ENCODE measurements at places on chromosomes 5 and 9. TPM values are rescaled to one million over a fixed set of nuclear protein-coding genes. Genes with fewer than 3 reads are reported as not detected.

GRCh38 chr5:33649549-33650482 lies 209.1 kb downstream of the TARS1 start:
- no peak for DNase-seq

GRCh38 chr9:92424340-92424739 lies at the start of gene OMD:
Gene OMD (minus strand): TSS chr9:92424471. CDS start chr9:92417558, 6,913 bp downstream.
- DNase-seq: no peak

DNA sequence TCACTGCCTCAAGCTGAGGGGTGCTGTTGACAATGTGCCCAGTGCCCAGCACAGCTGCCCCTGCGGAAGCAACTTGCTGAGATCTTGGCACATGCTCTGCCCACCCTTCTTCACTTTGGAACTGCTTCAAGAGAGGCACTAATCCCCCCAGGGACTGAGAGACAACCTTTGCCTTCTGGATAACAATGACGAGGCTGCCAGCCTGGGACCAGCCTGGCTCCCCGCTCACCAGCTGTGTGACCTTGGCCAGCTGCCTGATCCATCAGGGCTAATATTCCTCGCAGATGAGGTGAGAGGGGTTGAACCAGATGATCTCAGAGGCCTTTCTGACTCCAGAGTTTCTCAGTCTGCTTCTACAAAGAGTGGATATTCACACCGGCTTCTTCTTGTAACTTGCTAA lies 81.0 kb downstream of the SHB start:
- DNase-seq: no peak

GRCh38 chr5:1387876-1388275 lies 43.0 kb upstream of the CLPTM1L start:
- DNase-seq: no peak

The ARL14EPL gene
- not detected for polyA plus RNA-seq

The FAM78A gene
- polyA plus RNA-seq: 2.5 TPM

The LCN12 gene
- polyA plus RNA-seq: 15.9 TPM

- no peak for DNase-seq
Observed at GRCh38 chr5:8944005-8944404, 601.9 kb downstream of the SEMA5A start.

DNA sequence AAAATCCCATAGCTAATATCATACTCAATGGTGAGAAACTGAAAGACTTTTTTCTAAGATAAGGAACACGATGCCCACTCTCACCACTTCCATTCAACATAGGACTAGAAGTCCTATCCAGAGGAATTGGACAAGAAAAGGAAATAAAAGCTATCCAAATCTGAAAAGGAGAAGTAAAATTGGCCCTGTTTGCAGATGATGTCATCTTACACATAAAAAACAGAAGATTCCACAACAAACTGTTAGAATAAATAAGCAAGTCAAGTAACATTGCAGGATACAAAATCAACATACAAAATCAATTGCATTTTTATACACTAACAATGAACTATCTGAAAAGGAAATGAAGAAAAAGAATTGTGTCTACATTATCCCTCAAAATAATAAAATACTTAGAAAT lies 308.0 kb downstream of the MCTP1 start:
- DNase-seq: no peak

The GPR151 gene
- not detected for polyA plus RNA-seq

- DNase-seq: no peak
Observed at GRCh38 chr9:18009902-18010301, 431.0 kb downstream of the SH3GL2 start.

The IL5 gene
- not detected for polyA plus RNA-seq

GRCh38 chr5:14595891-14596290 lies 14.3 kb downstream of the OTULINL start:
- DNase-seq: no peak

DNA sequence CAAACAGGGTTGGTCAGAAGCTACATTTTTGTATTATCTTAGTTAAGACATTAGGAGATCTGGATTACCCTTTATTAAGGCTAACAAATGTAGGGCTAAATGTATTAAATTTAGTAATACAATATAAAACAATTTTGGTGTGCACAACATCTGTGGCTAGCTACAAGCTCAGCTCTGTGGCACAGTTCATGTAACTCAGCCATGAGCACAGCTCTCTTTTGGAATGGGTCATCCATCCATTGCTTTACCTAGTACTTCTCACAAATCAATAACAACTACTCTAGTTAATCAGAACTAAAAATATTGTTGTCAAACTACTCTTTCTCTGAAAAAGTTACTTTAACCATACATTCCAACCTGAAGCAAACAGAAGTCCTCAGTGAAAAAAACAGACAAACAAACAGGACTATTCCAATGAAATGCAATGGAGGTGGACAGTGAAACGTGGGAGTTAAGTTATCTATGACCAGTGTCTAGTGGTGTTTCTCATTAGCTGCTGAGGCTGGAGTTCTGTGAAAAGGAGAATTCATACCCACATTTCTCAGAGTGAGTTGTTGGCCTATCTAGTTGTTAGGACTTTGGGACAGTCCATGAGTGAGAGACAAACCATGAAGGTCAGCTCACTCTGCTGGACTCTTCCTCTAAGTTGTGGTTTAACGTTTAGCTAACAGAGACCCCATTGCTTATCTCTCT lies 55.1 kb downstream of the PIP5K1B start:
- DNase-seq: no peak

DNA sequence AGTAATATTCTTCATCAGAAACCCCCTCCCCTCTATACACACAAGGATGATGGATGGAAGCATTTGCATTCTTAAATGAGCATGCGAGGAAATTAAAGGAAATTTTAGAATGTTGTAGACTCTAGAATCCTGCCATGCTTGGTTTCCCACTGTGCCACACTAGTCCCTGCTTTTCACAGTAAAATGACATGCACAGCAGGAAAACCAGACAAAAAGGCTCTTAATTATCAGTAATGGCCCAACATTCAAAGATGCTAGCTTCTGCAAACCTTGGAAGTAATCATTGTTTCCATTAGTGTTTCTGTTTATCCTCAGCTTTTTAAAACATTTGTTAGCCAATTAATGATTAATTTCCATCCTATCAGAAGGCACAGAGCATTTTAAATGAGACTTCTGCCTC lies 255.8 kb downstream of the SLCO4C1 start:
- DNase-seq: no peak

The SERF1B gene
- polyA plus RNA-seq: 67.6 TPM

The TRAF1 gene
- 5.4 TPM for polyA plus RNA-seq

DNA sequence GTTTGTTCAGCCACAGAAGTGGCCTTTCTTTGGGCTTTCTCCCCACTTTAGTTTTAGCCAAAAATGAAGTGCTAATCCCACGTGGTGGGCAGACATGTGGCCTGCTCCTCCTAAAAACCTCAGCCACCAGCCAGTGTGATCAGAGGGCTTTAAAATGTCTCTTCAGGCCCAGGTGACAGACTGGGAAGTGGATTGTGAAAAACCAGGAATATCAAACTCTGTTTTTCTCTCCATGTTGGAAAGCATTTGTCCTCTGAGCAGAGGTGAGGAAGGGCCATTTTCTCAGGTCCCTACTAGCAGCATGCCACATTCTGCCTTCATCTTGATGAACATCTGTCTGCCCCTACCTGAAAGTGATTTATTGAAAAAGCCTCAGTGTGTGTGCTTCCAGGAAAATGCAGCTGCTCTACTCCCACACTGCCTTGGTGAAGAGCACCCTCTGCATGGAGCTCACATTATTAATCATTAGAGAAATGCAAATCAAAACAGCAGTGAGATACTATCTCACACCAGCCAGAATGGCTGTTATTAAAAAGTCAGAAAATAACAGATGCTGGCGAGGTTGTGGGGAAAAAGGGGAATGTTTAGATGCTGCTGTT lies 181.2 kb upstream of the DMAC1 start:
- no peak for DNase-seq

The SCGB3A1 gene
- polyA plus RNA-seq: 0.78 TPM

GRCh38 chr5:158521995-158522394 lies 577.7 kb downstream of the EBF1 start:
- no peak for DNase-seq

The PCDHA13 gene
- 0.08 TPM for polyA plus RNA-seq

The KCNV2 gene
- not detected for polyA plus RNA-seq

DNA sequence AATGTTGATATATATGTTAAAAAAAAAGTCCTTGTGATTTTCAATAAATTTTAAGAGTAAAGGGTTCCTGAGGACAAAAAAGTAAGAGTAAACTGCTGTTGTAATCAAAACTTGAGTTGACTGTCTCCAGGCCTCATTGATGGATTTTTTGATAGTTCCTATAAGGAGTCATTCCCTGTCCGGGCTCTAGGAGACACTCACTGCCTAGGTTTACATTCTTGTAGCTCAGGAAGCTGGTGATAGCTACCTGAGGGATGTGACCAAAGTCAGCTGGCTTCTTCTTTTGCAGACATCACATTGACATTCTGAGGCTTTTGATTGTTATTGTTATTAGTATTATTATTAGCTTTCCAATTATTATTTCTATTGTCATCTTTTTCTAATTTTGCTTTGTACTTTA lies 116.5 kb upstream of the FBXL7 start:
- no peak for DNase-seq

DNA sequence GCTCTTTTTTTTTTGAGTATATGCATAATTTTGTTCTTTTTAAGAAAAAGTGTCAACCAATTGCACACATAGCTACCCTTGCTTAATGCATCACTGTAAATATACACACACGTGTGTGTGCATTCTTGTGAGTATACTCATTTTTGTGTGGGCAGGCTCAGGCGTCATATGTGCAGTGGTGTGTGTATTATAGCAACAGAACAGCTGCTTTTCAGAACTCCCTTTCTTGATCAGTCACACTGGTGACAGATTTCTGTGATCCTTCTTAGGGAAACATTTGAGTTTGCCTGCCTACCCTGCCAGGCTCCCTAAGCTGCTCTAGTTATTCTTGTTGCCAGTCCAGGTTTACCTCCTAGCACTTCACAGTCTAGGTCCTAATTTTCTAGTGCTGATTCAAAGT lies 287.0 kb upstream of the SEMA6A start:
- no peak for DNase-seq

DNA sequence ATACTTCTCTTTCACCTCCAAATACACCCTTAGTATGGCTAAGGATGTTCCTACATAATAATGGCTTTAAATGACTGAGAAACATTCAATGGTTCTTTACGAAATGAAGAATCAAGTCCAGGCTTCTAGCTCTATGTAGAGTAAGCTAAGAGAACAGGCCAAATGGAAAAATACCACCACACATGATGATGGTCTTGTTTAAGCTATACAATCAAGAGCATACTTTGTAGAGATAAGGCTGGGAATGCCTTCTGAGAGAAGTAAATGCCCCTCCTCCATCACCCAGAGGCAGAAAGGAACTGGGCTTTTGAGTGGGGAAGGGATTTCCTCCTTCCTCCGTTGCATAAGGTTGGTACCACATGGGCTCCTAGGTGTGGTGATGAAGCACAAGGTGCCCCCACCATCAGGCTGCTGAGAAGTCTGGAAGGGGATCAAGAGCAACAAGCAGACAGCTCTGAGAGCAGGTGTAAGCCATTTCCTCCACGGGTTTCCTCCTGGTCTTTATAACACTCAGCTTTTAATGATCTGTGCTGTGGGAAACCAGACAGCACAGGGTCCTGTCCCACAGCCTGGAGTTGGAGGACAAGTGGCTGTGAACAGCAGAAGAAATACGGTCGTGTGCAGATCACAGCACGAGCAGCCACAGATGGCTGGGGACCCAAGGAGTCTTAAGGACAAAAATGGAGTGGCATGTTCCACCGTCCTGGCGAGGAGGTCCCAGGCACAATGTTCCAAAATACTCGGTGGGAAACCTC lies 396.9 kb downstream of the CTNND2 start:
- DNase-seq: no peak

GRCh38 chr9:95096381-95096780 lies 221.1 kb downstream of the FANCC start:
- no peak for DNase-seq

- DNase-seq: no peak
Observed at GRCh38 chr9:69085569-69086283, 50.2 kb downstream of the FXN start.

The TMEM252 gene
- polyA plus RNA-seq: 6.4 TPM

DNA sequence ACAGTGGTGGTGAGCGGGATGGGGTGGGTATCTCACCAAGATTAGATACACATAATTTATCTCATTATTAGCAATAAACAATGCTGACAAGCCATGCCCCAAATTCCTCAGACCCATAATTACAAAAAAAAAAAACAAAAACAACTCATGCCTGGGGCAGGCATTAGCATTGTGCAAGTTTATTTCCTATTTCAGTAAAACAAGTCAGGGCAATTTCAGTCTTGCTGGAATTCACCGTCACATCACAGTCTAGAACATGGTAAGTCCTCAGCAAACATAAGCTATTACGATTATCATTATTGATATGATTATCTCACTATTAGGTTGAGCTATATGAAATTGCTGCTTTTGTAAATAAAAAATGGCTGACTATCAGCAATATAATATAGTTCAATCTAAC lies 57.5 kb upstream of the GNAQ start:
- DNase-seq: no peak

The CTSV gene
- 26.1 TPM for polyA plus RNA-seq

DNA sequence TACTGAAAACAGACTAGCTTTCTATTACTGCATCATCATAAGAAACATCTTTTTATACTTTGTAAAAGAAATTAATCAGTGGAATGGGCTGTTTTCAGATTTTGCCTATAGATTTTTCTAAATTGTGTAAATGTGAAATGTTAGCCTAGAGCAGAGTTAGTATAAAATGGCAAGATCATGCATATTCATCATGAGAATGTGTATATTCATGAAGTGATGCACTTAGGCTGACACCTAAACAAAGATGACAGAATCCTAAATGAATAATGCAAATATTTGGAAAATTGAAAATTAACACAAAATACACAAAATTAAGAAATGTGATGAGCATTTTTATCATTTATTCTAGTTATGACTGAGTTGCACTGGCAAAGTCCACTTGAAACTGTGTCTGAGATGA lies 57.2 kb downstream of the SPTLC1 start:
- DNase-seq: no peak

The GPR21 gene
- polyA plus RNA-seq: not detected

The TRPM6 gene
- 1.3 TPM for polyA plus RNA-seq

DNA sequence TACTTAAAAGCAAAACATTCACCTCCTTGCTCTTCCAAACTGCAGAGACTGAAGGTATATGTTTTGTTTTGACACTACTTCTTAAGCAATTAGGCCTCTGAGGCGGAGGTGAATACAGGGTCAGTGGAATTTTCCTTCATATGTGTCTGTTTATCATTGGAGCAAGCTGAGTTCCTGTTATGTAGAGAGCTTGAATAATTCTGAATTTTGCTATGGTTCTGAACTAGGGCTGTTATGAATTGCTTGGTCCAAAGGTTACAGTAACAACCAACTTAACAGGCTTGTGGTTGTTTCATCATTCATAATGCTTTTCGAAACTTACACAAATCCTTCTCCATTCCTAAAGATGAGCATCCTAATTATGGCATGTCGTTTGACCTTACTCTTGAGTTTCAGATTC lies 444.6 kb upstream of the MEF2C start:
- DNase-seq: no peak

GRCh38 chr9:79266986-79267385 lies 304.8 kb upstream of the TLE4 start:
- no peak for DNase-seq

GRCh38 chr5:159817262-159818029 lies 98.8 kb upstream of the ADRA1B start:
- DNase-seq: no peak

GRCh38 chr9:125415583-125416460 lies 154.2 kb downstream of the GAPVD1 start:
- DNase-seq: no peak

- no peak for DNase-seq
Observed at GRCh38 chr5:136754216-136754615, 388.9 kb upstream of the TRPC7 start.

The FOXI1 gene
- 7.8 TPM for polyA plus RNA-seq

The GABRA1 gene
- not detected for polyA plus RNA-seq

- DNase-seq: no peak
Observed at GRCh38 chr5:151084363-151084762, 3.5 kb upstream of the TNIP1 start.

The SPINK4 gene
- polyA plus RNA-seq: not detected

The GPX8 gene
- polyA plus RNA-seq: 84.0 TPM

- no peak for DNase-seq
Observed at GRCh38 chr9:111975709-111976108, 79.1 kb downstream of the UGCG start.
